ENCODE measurements at places on chromosomes 5 and 9. TPM values are rescaled to one million over a fixed set of nuclear protein-coding genes. Genes with fewer than 3 reads are reported as not detected.

DNA sequence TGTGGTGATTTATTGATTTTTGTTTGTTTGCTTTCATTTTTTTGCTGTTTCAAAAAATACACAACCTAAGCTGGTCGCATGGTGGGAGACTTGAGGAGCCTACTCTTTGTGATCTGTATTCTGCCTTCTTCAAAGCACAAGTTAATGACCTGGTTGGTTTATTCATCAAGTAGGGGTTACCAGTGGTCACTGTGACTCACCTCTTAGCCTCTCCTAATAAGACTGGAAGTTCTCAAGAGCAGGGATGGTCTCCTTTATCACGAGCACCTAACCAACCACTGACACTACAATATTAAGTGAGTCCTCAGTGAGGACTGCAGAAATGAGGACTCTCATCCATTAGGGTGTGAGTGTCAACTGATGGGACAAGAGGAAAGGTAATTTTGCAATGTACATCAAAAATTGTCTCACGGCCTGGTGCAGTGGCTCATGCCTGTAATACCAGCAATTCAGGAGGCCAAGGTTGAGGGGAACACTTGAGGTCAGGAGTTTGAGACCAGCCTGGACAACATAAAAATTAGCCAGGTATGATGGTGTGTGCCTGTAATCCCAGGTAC, 13.6 kb upstream of the MTMR12 start:
- H3K4me1 ChIP-seq = no peaks in the 10 kb centered on the region
- H3K4me3 ChIP-seq = no peak overlapping the region
- no peaks in the 10 kb centered on the region for H3K36me3 ChIP-seq
- no peaks in the 10 kb centered on the region for H3K27me3 ChIP-seq
- no peak for DNase-seq

The SAXO1 gene
- polyA plus RNA-seq = not detected

- H3K27ac ChIP-seq = no peak overlapping the region
- no peaks in the 10 kb centered on the region for H3K27me3 ChIP-seq
- H3K36me3 ChIP-seq = peaks cover 2% of the 10 kb centered on the region
- no peak overlapping the region for H3K4me3 ChIP-seq
- DNase-seq = no peak
These were observed 298.5 kb downstream of the MAST4 start for GRCh38 chr5:66894480-66895240.

The ELAVL2 gene
- polyA plus RNA-seq = 0.06 TPM

DNA sequence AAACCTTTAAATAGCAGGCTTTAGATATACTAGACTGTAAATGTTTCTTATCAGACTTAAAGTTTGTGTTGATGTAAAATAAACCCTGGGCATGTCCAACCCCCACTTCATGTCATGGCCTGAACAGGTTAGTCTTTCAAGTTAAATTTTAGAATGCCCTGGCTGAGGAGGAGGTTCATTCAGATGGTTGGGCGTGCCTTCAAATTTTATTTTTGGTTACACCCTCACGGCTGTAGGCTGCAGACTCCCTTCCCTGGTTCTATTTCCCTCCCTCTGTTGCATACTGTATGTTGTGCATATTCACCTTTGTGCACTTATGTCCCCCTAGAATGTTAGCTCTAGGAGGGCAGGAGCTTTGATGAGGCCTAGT, 5.3 kb upstream of the BICD2 start:
- no peak for DNase-seq
- no peak overlapping the region for H3K27ac ChIP-seq

GRCh38 chr5:68054638-68055037, 160.9 kb upstream of the PIK3R1 start:
- no peaks in the 10 kb centered on the region for H3K27me3 ChIP-seq
- H3K4me3 ChIP-seq = no peak overlapping the region
- H3K36me3 ChIP-seq = no peaks in the 10 kb centered on the region
- DNase-seq = peak; percentile 25

- H3K27ac ChIP-seq = no peak overlapping the region
- H3K27me3 ChIP-seq = no peaks in the 10 kb centered on the region
- no peak for DNase-seq
- no peaks in the 10 kb centered on the region for H3K4me1 ChIP-seq
- H3K4me3 ChIP-seq = no peak overlapping the region
- no peaks in the 10 kb centered on the region for H3K36me3 ChIP-seq
These were observed 616.1 kb downstream of the DTWD2 start for GRCh38 chr5:118371973-118372831.
